HFFc6 (cell line): ENCODE measurements at places on chromosomes 7 and 10. TPM values are rescaled to one million over a fixed set of nuclear protein-coding genes. Genes with fewer than 3 reads are reported as not detected.
A peak's percentile ranks its signal among the peaks of the same experiment; 100 is the strongest.

- DNase-seq, result no peak
These were observed at the start of gene MACC1 for GRCh38 chr7:20217193-20217948. Gene MACC1, minus strand, starts transcription at chr7:20217384. Its CDS starts 55,522 bp downstream, at chr7:20161862.

DNA sequence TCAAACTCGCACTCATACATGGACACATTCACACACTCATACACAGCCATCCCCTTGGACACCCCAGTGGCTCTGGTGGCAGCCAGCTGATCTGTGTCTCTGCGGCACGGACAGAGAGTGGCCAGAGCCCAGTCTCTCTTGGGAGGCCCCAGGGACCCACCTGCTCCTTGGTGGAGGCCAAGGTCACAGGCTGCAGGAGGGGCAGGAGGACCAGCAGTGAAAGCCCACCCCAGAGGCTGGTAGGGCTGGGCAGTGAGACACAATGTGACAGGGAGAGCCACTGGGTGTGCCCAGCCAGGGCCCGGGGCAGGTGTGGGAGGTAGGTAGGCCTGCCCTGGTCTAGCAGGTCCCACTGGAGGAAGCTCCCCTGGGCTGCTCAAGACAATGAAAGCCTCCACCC lies 18.5 kb downstream of the SHH start:
- DNase-seq, result no peak

GRCh38 chr7:65239707-65240352 lies 133.8 kb upstream of the ZNF92 start:
- DNase-seq, result no peak

DNA sequence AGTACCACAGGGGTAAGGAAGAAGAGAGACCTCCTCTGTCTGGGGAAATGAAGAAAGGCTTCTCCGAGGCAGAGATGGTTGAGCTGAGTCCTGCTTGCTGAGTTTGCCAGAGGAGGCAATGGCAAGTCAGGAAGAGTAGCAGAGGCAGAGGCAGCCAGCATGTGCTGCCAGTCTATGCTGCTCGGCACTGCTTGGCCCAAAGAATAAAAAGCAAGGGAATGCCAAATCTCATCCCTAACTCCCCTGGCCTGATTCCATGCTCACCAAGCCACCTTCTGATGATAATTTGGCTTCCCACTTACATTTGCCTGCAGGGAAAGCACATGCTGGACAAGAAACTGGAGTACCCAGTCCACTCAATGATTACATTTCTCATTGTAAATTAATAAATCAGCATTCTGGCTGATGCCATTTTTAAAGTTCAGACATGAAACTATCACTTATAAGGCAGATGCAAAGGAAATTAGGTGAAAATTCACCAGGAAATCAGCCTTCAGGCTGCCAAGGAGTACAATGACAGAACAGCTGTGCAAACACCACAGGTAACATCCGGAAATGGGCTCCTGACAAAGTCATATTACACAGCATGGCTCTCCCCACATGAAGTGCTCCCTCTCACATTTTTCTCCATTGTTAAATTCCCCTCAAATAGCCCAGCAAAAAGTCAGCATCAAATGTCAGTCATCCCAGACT lies 245.9 kb downstream of the MTERF1 start:
- DNase-seq, result no peak

DNA sequence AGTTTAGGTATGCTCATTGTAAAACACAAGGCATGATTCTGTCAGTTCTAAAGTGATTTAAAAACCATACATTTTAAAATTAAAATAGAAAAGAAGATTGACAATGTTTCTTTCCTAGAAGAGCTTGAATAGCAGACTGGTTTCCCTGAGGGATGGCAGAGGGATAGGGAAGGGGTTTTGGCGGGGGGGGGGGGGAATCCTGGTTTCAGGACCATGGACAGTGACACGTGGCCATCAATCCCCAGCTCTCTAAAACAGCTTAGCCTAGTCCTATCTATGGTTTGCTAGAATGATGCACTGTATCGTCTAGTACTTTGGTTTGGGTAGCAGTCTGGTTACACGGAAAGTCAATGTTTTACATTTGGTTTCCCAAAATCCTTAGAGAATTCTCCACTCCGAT lies 88.7 kb downstream of the PHYHIPL start:
- DNase-seq, result no peak

GRCh38 chr10:78412605-78413004 lies 378.9 kb downstream of the RPS24 start:
- DNase-seq, result no peak

DNA sequence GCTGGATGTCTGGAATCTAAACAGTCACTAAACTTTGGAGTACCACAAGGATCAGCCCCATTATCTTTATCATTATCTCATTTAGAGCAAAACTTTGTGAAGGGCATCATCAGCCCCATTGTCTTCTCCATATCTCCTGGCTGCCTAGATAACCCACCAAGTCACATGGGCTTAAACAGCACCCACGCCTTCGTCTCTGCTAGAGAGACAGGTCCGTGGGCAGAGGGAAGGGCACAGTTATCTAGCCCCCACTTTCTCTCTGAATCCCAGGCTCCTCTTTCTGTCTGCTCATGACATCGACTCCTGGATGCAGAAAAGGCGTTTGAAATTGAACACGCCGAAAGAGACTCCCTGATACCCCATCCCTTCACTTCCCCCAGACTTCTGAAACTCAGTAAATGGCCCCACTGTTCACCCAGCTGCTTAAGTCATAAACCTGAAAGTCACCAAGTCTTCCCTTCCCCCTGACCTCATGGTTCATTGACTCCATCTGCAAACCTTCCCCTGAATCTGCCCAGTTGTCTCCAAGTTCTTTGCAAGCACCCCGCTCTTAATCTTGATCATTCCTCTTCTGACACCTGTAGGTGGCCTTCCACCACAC lies 20.9 kb upstream of the PARD3 start:
- DNase-seq, result no peak

GRCh38 chr7:3274131-3274530 lies 26.9 kb upstream of the SDK1 start:
- no peak for DNase-seq

- peak; percentile 50 for DNase-seq
These were observed 37.1 kb downstream of the AP3M1 start for GRCh38 chr10:74113546-74113945.

CYP2W1 gene
- not detected in 3 replicates for total RNA-seq

DNA sequence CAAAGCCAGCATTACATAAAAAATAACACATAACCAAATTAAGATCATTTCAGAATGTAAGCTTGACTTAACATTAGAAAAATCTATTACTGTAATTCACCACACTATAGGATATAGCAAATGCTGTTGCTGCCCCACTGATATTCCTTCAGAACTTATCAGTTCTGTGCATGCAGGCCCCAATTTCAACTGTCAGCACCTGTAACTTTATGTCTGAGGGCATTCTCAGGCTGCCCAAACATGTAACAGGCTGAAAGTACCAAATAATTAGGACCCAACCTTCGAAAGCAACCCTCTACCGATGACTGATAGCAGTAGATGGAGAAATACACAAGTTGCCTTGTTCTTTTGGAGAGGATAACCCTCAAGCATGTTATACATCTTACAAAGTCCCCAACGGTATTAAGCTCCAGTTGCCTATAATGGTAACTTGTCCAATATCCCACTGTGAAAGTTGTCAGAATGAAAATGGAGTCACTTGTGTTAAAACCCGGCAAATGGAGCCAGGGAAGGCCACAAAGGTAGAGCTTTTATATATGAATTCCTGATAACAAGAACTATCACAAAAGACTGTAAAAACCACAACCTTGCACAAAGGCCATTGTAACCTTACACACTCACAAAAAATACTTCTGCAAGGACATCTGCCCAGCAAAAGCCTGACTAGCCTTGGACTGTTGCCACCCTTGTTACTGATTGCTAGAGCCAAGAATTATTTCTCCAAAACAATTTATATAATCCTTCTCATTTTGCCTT lies 66.9 kb upstream of the ZNF746 start:
- no peak for DNase-seq

FZD8 gene
- 0.24 to 1.3 TPM (median 0.83 TPM) in 3 replicates for total RNA-seq

GRCh38 chr7:108211382-108212201 lies 81.4 kb upstream of the LAMB4 start:
- peak; percentile 35 for DNase-seq

CLDN4 gene
- total RNA-seq, result 0.06 to 0.26 TPM (median 0.12 TPM) in 3 replicates

ABCB4 gene
- total RNA-seq, result 0.06 TPM in 1 of 2 replicates, not detected in the other

CCL24 gene
- not detected in 3 replicates for total RNA-seq

DNA sequence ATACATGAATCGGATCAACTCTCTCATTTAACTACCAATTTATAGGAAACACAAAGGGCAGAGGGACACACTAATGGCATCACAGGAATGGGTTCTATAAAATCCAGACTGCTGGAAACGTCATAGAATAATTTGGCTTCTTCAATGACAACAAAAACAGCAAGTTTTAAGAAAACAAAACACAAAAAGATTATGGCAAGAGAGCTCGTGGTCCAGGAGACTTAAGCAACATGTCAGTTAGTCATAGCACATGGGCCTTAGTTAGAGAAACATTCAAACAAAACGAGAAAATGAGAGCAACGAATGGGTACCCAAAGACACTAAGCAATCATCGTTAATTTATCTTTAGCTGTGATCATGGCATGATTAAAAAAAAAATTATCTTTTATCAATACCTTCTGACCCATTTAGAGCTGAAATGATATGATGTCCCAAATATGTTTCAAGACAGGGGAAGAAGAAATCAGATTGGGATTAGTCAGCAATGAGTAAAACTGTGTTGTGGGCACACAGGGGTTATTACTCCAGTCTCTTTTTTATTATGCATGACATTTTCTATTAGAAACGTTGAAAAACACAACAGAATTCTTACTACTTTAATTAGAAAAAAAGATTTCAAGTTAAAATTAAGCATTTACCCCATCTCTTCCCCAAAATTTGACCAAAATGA lies 28.3 kb downstream of the NCAPG2 start:
- DNase-seq, result peak; percentile 28

DNA sequence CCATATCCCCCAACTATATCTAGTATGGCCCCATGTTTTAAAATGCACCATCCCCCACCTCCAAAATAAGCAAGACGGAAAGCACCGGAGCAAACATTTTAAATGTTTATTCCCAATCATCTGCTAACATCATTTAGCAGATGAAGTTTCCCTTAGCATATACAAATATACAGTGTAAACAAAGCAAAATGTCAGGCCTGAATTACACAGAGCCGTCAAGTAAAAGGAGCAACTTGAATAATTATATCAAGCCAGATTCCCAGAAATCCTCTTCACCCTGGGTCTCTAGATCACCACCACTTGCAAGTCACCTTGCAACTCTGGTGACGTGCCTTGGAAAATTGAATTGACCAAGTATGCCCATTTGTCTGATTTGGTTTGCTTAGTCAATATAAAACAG lies 91.6 kb upstream of the COL1A2 start:
- no peak for DNase-seq

PRRT4 gene
- not detected in 2 replicates for total RNA-seq

ANXA7 gene
- 149 to 167 TPM (median 149 TPM) in 3 replicates for total RNA-seq

NUTM2B gene
- total RNA-seq, result 0.32 to 0.64 TPM (median 0.41 TPM) in 3 replicates

SHTN1 gene
- 3.4 to 4.6 TPM (median 3.8 TPM) in 3 replicates for total RNA-seq

ANKRD7 gene
- total RNA-seq, result 0.30 to 0.35 TPM in 2 of 3 replicates, not detected in the other

DNA sequence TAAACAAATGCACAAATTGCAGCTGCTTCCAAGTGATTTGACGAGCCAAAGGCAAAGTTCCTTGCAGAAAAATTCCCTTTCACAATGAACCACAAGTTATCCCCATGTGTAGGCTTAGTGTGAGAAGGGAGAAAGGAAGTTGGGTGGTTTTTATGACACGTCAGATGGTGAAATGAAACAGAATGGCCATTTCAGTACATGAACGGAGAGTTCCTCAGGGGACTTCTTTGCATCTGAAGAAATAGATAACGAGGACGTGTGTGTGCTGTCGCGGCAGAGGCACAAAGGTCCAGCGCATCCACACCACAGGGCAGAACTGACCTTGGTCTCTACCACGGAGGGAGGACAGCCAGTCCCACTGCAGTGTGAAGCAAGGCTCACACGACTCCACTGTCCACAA lies 135.9 kb downstream of the PAXIP1 start:
- no peak for DNase-seq

GRCh38 chr10:101568054-101568745 lies 19.9 kb downstream of the POLL start:
- DNase-seq, result no peak

CCDC172 gene
- total RNA-seq, result not detected in 3 replicates

GRCh38 chr7:105690325-105690945 lies 109.1 kb upstream of the EFCAB10 start:
- DNase-seq, result peak; percentile 39

DNA sequence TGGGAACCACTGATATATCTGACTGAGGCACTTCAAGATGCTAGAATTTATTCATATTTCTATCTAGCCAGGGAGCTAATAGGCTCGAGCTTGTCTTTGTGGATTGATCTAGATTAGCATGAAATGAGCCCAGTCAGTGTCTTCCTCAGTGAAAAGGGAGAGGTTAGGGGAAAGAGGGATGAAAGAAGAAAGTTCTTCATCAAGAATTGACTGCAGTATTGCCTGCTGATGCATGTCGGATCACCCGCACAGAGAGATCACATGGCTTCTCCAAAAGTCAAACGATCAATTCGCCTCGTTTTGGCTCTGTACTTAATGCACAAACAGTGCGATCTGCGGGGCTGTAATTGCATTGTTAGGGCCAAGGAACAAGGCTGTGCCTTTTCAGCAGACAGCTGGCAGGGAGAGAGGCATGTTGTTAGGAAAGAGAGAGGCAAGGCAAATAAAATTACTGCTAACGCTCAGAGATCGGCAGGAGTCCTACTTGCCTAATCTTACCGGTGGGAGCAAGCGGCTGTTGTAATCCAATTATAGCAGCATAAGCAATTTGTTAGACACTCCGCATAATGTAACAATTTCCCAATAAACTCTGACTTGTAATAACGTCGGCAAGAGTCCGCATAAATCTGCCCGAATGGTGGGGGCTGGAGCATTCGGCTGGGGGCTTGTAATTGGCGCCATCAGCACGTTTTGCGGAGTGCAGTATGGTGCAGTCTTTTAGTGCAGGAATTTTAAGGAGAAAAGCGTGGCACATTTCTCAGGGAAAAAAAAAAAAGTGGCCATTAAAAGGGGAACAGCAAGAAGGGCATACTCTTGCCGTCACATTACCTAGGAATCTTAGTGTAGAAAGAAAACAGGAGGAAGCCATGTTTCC lies 102.1 kb downstream of the POLL start:
- DNase-seq, result no peak

BET1 gene
- 26.4 and 34.4 TPM in 2 replicates for total RNA-seq

DNA sequence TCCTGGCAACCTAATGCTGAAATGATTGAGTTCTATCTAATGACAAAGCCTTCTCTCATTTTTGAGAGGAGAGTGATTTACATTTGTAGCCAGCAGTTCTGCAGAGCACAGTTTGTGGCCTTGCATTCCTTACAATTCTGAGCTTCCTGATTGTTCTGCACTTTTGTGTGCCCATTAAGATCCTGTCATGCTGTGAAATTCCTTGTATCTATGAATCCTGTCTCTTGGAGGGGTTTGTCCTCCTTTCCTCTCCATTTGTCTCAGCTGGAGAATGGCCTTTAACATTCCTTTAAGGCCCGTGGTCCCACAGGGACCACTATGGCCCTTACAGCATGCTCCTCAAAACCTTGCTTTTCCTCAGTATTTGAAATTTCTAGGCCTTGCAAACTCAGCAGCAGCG lies 10.4 kb downstream of the KLHL7 start:
- no peak for DNase-seq

OR2A1 gene
- not detected in 3 replicates for total RNA-seq

GRCh38 chr7:148669927-148670326 lies 28.8 kb upstream of the CUL1 start:
- no peak for DNase-seq

TRDMT1 gene
- 5.4 to 13.0 TPM (median 9.0 TPM) in 3 replicates for total RNA-seq
